Hematopoietic multipotent progenitor cell treated with erythropoietin and hydrocortisone succinate and interleukin-3 and kit ligand, for 6 days (in vitro differentiated cells): ENCODE measurements at places on chromosomes 12 and 14.

GRCh38 chr14:99062216-99062615 is 209.8 kb downstream of the BCL11B start:
- no peak for DNase-seq

- DNase-seq, result no peak
Observed at GRCh38 chr14:71996610-71997009, 64.4 kb downstream of the RGS6 start.

- DNase-seq, result no peak
Observed at GRCh38 chr12:66899588-66899987, 220.7 kb upstream of the GRIP1 start.

DNA sequence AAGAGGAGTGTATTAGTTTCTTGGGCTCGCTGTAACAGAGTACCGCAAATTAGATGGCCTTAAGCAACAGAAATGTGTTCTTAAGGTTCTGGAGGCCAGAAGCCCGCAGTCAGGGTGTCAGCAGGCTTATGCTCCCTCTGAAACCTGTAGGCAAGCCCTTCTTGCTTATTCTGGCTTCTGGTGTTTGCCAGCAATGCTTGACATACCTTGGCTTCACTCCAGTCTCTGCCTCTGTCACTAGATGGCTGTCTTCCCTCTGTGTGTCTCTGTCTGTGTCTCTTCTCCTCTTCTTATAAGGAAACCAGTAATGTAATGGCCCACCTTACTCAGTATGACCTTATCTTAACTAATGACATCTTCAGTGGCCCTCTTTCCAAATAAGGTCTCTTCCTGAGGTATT is 85.1 kb downstream of the DERA start:
- peak; percentile 60 for DNase-seq

- DNase-seq, result no peak
Observed at GRCh38 chr14:29240066-29240465, 473.5 kb downstream of the FOXG1 start.

GRCh38 chr14:103711516-103712431 is 3.5 kb downstream of the XRCC3 start:
- DNase-seq, result no peak

- peak; percentile 51 for DNase-seq
Observed at GRCh38 chr14:21257394-21257909, 11.8 kb downstream of the HNRNPC start.

DNA sequence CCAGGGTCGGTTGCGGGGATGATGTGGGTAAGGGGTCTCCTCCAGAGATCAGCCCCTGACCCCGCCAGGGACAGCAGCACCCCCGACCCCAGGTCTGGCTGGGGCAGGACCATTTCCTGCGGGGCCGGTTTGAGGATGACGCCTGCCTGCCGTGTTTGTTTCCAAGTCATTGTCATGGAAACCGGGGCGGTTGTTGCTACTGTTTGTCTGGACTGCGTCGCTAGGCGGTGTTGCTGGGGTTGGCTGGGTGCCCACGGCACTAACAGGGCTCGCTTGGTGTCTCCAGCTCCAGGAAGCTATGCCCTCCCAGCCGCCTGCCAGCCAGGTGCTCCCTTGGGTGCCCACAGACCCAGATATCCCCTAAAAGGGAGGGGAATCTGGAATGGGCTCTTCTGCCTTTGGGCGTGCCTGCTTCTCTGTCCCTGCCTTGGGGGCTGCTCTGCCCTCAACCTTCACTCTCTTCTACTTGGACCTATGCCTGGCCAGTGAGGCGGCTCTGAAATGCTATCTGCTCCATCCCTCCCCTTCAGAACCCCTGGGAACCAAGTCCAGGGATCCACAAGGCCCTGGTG is 4.7 kb upstream of the CRIP1 start:
- DNase-seq, result peak; percentile 99

DNA sequence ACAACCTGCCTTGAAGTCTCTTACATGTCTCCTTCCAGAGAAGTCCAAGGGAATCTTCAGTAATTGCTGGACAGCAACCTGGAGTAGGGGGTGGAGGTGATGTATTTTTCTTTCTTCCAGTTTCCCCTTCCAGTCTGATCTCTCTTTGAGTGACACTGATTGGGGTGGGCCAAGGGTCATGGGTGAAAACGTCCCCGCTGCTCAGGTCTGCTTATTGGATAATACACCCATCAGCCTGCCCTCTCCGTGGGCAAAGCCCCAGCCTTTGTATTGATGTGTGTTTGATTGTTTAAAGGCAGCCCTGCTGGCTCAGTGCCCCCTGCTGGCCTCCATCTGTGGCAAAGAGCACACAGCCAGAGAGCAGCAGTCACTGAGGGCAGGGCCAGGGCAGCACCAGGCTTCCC is 35.7 kb upstream of the ATP2A2 start:
- DNase-seq, result peak; percentile 76

DNA sequence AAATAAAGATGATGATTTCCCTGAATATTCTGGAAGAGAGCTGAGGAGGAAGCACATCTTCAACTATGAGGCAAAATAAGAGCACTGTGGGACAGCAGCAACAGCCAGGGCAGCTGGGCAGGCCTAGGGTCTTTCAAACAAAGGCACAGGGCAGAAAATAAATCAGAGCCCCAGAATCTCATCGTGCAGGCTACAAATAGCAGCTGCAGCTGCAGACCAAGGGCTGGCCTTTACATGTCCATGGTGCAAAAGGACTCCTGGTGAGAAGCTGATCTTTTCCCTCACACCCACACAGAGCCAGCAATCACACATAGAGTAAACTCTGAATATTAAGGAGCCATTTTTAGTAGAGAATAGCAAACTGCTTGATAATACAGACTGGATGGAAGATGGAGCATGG is 13.6 kb upstream of the MYBPC1 start:
- DNase-seq, result no peak

GRCh38 chr12:96136161-96136560 is 58.0 kb upstream of the ELK3 start:
- DNase-seq, result no peak

GRCh38 chr12:57632958-57633840 is at the start of gene B4GALNT1:
Gene B4GALNT1 (minus strand): TSS chr12:57633201. CDS start chr12:57632132, 1,069 bp downstream.
- DNase-seq, result peak; percentile 70

GRCh38 chr12:126685636-126686035 is 1581.3 kb upstream of the TMEM132C start:
- DNase-seq, result no peak

DNA sequence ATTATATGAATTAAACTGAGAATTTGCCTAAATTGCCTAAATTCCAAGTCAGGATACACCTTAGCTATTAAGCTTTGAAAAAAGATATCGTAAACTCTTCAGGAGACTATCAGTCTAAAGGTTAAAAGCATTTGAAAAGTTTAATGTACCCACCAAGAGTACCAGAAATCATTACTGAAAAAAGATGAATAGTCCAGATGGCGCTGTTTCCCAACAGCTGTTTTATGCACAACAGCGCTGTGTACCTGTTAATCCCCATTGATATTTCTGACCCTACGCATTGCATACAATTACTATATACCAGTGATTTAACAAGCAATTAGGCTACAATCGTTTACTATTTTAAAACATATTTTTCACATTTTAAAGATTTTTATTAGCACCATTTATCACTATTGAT is 185.0 kb downstream of the PLCZ1 start:
- no peak for DNase-seq

DNA sequence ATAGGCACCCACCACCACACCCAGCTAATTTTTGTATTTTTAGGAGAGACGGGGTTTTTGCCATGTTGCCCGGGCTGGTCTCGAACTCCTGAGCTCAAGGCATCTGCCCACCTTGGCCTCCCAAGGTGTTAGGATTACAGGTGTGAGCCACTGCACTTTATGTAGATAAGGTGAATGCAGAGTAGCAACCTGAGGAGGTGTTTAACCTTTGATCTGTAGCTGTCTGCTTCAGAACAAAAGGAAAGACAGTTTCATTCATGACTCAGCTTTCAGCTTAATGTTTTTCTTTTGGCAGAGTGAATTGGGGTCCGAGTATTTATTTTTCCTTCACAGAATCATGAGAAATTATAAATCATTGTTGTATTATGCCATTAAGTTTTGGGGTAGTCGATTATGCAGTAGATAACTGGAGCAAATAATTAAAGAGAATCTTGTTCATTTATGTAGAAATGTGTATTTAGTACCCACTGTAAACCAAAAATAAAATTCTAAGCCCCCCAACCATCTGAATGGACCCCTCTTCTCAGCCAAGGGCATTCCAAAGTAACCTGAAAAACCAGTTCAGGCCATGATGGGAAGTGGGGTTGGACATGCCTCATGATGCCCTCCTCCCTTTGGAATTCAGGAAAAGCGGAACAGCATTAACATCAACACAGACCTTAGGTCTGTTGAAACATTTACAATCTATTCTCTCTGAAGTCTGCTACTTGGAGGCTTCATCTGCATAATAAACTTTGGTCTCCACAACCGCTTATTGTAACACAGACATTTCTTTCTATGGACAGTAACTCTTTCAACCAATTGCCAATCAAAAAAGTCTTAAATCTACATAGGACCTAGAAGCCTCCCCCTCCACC is 10.7 kb upstream of the STX2 start:
- no peak for DNase-seq

GRCh38 chr12:89695100-89695499 is 13.5 kb downstream of the ATP2B1 start:
- DNase-seq, result no peak

GRCh38 chr14:69090187-69090789 is 62.6 kb downstream of the DCAF5 start:
- DNase-seq, result peak; percentile 65

DNA sequence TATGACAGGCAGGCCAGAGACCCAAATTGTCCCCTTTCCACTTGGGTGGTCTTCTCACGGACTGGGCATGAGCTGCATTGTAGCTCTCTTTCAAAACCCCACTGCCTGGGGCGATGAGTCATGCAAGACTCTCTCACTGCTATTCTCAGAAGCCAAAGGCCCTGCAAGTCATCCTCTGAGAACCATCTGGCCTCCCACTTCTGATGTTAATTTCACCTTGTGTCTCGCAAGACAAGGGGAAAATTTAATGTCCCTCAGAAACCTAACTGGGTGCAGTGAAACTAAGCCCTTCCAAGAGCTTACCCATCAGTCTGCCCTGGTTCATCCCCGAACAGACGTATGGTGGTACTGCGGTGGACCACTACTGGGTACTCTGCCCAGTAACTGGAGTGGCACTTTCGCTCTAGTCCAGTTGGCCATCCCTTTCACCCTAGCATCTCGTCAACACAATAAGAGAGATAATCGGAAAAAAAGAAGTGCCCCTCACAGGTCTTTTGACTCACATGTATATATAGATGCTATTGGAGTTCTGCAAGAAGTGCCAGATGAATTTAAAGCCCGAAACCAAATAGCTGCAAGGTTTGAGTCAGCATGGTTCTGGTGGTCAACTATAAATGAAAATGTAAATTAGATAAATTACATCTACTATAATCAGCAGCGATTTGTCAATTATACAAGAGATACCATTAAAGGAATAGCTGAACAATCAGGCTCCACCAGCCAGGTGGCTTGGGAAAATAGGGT is 31.3 kb upstream of the LALBA start:
- no peak for DNase-seq

GRCh38 chr14:80930095-80930494 is 11.4 kb downstream of the CEP128 start:
- peak; percentile 59 for DNase-seq

GRCh38 chr12:13347241-13348043 is 150.9 kb downstream of the EMP1 start:
- DNase-seq, result no peak

DNA sequence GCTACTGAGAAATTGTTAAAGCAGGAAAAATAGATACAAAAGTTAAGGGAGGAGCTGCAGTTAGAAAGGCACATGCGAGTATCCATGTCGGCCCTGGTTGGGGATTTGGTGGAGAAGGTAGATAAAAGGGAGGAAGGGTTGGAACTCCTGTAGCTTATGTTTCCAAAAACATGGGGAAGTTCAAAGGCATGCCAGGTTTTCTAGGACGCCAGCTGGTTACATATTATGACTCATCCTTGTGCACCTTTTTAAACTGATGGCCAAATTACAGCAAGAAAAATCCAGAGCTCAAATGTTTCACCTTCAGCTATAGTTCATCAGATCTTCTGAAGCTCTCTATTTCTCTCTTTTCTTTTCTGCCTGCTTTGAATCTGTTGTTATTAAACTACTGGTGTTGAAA is 13.2 kb upstream of the MAP4K5 start:
- no peak for DNase-seq

GRCh38 chr14:30267141-30267540 is 291.8 kb upstream of the G2E3 start:
- no peak for DNase-seq

DNA sequence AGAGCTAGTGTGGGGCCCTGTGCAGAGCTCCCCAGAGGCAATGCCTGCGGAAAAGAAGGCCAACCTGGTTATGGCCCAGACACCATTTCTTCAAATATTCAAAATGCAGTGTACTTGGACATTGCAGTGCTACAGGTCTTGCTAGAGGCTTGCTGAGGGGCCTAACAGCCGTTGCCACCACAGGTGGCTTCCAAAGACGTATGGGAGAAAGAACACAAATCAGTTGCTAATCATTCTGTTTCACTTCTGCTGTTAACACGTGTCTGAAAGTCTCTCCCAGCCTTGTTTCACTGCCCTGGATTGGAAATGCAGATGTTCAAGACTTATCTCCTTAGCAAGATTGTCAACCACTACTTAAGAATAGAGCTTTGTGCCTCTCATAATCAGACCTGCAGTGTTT is 925.9 kb downstream of the GALC start:
- DNase-seq, result no peak

DNA sequence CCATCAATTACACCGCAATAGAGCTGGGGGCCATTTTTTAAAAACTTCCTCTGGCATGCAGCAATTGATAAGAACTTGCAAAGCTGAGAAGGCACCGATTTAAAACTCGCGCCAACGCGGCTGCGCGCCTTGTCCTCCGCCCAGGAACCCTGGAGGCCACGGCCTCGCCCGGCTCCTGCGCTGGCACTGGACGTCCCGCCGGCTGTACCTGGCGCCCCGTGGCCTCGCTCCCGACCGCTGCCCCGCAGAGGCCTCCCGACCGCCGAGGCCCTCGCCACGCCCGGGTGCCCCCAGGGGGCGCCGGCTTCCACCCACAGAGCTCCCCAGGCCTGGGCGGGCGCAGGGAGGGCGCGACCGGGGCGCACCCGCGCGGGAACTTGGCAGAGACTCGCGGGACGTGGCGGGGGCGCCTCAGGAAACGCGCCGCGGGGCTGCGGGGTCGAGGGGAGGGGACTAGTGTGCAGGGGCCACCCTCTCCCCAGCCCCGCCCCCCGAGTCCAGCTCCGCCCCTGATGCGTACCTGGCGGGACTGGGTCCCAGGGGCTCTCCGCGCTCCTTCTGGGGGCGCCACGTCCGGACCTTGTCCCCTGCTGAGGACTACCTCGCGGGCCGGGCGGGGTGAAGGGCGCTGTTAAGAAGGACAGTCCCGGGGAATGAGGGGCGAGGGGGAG is 65.7 kb downstream of the TNFAIP2 start:
- DNase-seq, result peak; percentile 55

DNA sequence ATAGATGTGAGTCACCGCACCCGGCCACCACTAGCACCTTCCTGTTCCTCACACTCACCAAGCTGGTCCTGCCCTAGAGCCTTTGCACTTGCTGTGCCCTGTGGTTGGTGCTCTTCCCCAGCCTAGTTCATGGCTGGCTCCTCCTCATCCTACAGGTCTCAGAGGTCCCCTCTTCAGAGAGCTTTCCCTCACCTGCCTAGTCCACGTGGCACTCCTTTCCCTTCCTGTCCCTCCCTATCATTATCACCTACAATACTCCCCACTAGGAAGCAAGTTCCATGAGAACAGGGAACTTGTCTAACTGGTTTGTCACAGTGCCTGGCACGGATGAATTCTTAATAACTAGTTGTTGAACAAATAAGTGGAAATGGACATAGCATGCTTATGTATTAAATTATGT is 24.0 kb upstream of the TMED10 start:
- no peak for DNase-seq
